ENCODE measurements at places on chromosomes 2 and 18.

DNA sequence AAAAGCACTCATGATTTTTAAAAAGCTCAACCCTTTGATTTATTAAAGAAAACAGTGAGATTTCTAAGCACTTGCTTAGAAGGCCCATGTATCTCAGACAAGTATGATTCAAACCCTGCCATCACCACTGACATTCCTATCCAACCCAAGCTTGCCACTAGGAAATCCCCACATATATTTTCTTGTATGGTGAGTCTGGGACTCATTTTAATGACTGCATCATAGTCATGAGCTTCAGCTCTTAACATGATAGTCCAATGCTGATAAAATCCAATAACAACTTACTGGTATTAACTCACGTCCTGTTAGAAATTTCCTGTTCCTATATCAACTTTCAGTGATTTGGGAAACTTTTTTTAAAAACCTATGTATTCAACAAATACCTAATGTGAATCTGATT lies 39.4 kb upstream of the NCKAP5 start:
- DNase-seq = no peak

GRCh38 chr2:132443106-132443505 lies 26.5 kb downstream of the GPR39 start:
- no peak for DNase-seq

DNA sequence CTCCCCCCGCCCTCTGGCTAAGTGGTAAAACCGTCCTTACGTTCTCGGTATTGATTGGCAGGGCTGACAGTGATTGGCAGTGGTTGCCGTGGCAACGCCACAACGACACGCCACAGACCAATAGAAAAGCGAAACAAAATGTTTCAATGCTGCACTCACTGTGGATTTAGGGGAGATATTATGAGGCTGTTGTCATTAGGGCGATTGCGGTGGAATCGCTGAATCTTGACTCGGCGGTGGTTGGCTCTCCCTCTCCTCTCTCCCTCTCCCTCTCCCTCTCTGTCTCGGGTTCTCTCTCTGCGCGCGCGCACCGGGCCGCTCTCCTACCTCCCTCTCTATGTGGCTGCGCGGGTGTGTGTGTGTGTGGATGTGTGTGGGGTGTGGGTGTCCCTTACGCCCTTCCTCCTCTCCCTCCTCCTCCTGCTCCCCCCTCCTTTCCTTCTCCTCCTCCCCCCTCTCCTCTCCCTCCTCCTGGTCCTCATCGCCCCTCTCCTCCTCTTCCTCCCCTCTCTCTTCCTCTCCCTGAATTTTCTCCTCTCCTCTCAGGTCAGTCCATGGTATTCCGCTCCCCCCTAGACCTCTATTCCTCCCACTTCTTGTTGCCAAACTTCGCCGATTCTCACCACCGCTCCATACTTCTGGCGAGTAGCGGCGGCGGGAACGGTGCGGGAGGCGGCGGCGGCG lies at the start of gene SIX3:
TSS of gene SIX3 (plus strand) at position 152 of the 684 bp plus-strand sequence. CDS start at position 555, 403 bp downstream.
- peak; percentile 76 for DNase-seq

DNA sequence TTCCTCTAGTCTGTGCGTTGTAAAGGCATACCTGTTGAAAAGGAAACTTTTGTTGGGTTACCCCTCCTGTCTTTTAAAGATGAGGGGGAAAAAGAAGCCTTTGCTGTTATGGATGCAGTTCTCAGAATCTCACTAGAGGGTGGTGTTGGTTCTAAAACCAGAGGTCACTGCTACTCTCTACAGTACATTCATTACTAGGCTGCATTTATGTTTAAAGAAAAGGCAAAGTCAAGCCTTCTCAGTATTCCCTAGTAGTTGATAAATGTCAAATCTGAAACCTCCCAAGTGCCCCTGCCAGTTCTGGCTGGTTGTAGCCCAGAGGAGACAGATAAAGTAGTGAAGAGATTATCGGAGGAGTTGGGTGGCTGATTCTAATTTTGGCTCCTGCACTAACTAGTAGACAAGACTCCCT lies 1.4 kb upstream of the PLCL1 start:
- DNase-seq = peak; percentile 51

DNA sequence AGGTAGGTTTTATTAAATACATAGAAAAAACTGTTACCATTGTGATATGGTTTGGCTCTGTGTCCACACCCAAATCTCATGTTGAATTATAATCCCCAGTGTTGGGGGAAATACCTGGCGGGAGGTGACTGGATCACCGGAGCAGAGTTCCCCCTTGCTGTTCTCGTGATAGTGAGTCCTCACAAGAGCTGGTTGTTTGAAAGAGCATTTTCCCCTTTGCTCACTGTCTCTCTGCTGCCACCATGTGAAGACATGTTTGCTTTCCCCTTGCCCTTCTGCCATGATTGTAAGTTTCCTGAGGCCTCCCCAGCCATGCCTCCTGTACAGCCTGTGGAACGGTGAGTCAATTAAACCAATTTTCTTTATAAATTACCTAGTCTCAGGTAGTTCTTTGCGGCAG lies 352.7 kb upstream of the SLC39A10 start:
- DNase-seq = no peak

DNA sequence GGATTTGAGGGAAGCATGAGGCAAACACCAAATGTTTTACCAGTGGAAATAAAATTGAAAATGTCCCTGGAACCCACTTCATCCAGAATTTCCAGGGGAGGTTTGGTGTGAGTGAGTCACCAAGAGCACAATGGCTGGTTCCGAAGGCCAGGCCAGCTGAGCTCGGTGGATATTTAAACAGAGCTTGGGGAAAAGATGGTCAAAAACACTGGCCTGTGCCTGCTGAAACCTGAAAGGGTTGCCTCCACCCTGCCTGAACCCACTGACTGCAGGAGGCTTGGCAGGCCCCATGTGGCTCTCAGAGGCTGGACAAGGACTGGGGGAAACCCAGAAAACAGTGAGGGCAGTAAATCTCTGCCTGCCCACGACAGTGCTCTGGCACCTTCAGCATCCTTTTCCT lies 93.9 kb downstream of the TTC32 start:
- no peak for DNase-seq

- no peak for DNase-seq
These were observed 79.5 kb upstream of the ALPP start for GRCh38 chr2:232299084-232299483.

DNA sequence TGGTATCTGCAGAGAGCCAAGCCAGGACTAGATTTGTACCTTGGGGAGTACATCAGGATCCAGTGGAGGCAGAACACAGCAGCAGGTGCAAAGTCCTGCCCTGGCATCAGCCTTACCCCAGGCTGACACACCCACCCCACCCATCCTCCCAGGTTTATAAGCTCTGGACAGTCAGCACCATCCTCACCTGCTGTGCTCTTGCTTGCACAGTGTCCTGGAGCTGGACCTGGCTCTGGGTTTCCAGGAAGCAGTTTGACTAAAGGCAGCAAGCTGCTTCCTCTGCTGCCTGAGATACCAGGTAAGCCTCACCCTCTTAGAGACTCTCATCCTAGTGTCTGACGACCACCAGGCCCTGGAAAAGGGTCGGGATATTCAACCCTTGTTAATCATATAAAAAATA lies at the start of gene SULT1C3:
TSS of gene SULT1C3 (plus strand) at position 183 of the 400 bp plus-strand sequence. CDS start 7,227 bp downstream, outside the sequence.
- DNase-seq = no peak

GRCh38 chr2:64325477-64325851 lies 128.5 kb upstream of the LGALSL start:
- peak; percentile 37 for DNase-seq

DNA sequence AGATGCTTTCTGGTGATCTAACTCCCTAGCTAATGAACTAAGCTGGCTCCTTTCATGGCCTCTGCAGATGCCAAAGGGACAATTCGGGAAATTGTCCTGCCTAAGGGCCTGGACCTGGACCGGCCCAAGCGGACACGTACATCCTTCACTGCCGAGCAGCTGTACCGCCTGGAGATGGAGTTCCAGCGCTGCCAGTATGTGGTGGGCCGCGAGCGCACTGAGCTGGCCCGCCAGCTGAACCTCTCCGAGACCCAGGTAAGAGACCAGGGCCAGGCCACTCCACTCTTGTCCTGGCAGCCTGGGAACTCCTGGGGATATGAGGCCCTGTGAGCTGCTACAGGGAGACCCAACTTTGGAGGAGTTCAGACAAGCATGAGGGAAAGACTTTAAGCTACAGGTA lies 14.7 kb upstream of the ATP6V1B1 start:
- DNase-seq = no peak

- DNase-seq = peak; percentile 68
These were observed 71.9 kb upstream of the KLHL29 start for GRCh38 chr2:23312996-23313606.

- DNase-seq = peak; percentile 73
These were observed 599 bp downstream of the ADAM23 start for GRCh38 chr2:206443735-206444527.

GRCh38 chr2:239087046-239087710 lies 239.3 kb downstream of the TWIST2 start:
- no peak for DNase-seq

DNA sequence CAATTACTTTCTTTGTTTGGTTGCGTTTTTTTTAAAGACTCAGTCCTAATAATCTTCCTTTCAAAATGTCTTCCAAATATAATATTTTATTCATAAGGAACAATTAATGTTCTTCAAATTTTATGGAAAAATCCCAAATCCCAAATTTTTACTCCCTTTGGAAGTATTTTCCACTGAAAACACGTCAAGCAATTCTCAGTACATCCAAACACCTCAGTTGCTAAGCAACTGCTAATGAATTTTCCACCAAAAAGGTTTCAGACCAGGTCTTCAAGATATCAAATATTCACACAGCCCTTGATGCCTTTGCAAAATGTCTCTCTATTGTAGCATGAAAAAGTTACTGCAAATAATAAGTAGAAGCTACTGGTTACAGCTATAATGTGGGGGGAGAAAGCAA lies 140.1 kb downstream of the DSEL start:
- no peak for DNase-seq

DNA sequence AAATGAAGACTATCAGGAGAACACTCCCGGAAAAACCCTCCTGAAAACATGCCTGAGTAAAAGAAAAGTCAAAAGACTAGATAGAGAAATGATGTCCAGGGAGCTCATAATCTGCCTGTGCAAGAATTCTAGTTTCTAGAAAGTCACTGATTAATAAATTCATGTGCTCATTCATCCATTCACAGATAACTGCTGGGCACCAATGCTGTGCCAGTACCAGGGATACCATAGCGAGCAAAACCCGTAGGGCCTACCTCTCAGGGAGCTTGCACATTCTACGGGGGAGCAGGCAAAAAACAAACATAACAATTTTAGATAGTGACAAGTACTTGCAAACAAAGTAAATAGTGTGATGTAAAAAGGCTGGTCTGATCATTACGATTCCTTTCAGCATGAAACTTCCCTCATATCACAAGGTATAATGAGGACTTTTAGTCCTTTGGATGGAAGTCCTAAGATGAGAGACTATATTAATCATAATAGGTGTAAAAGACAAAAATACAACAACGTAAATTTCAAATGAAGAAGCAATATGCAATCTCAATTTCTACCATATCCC lies 289.9 kb downstream of the AFF3 start:
- DNase-seq = no peak

- no peak for DNase-seq
These were observed 82.8 kb downstream of the SKA1 start for GRCh38 chr18:50457639-50458038.

DNA sequence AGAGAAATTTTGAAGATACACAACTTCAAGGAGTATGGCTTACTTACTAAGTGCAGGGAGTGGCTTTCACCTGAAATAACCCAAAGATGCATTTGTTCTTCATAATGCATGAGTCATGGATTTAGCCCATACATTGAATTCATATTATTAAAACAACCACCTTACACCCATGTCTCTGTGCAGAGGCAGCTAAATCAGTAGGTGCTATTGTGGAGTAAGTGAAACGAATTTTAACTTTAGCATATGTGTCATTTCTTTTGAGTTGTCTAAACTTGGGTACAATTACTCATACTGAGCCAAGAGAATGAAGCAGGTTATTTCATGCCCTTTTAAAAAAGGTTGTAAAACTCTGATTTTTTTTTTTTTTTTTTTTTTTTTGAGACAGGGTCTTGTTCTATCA lies 11.0 kb upstream of the ANKRD29 start:
- DNase-seq = no peak

DNA sequence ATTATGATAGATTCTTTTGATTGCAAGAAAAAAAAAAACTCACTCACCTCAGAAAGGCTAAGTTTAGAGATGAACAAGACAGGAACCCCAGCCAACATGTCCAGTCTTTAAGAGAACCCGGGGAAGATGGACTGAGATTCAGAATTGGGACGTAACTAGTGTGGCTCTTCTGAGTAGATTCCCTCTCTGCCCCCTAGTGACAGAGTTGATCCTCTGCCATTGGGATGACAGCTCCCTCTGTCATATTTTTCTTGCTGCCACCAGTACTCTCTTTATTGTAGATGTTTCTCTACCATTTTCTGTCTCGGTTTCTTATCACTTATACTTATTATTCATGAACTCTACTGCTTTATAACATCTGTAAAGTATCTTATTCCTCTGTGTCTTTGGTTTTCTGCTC lies 77.7 kb downstream of the GULP1 start:
- DNase-seq = peak; percentile 44

GRCh38 chr2:106085181-106085940 lies 108.7 kb downstream of the UXS1 start:
- no peak for DNase-seq

DNA sequence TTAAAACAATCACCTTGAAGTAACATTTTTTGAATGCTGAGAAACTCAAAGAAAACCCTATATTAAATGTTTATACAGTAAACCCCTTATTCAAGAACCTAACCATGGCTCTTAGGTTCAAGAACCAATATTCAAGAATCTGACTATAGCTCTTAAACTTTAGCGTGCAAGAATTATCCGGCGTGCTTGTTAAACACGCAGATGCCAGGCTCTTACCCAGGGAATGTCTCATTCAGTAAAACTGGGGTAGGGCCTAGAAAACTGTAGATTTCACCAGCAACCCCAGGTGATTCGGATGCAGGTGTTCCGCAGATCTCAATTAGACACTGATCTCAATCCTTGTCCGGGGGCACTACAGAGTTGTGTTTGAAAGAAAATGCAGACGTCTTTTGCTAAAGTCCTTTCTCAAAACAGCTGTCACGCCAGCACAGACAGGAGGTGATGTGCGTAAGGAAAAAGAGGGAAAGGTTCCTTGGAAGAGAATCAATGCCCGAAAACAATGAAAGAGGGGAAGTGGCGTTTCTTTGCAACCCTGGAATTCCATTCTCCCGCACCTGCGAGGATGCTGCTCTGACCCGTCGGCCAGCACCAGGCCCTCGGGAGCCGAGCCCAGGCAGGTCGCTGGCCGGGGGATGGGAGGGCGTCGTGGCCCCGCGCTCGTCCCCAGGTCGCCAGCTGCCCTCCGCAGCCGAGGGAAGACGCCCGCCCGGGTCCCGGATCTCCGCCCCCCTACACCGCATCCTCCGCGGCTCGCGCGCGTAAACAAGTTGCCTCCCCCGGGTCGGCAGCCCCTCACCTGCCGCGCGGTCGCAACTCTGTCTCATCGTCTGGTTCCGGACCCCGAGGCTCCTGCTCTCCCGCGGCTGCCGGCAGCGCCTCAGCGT lies 851 bp downstream of the EIF2AK3 start:
- DNase-seq = peak; percentile 34

DNA sequence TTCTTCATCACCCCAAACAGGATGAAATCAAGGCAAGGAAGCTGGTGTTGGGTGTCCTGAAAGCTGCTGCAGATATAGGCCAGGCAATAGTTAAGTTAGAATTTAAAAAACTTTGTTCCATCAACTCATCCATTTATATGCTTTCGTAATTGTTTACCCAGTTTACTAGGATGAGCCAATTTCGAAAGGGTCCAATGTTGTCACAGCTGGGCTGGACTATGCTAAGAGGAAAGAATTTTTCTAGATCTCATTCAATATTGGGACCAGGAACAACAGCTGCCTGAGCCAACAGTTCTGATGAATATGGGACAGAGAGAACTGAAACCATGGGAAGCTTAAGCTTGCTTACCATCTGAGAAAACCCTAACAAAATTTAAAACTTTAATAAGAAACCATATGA lies 21.6 kb upstream of the SP3 start:
- no peak for DNase-seq

GRCh38 chr18:14085770-14086457 lies 46.3 kb downstream of the ZNF519 start:
- no peak for DNase-seq

- no peak for DNase-seq
These were observed 30.0 kb downstream of the RNF125 start for GRCh38 chr18:32048507-32049091.

Measured in GM13976 (cell line).